Activated B cell treated with CpG ODN at 0.5 μM for 24 hours (primary cell): ENCODE measurements at places on chromosomes 6 and 20. TPM values are rescaled to one million over a fixed set of nuclear protein-coding genes. Genes with fewer than 3 reads are reported as not detected.

GRCh38 chr6:41576667-41577066 lies 30.5 kb downstream of the FOXP4 start:
- no peak for DNase-seq

GRCh38 chr6:118706702-118707101 lies 55.3 kb upstream of the CEP85L start:
- no peak for DNase-seq

DNA sequence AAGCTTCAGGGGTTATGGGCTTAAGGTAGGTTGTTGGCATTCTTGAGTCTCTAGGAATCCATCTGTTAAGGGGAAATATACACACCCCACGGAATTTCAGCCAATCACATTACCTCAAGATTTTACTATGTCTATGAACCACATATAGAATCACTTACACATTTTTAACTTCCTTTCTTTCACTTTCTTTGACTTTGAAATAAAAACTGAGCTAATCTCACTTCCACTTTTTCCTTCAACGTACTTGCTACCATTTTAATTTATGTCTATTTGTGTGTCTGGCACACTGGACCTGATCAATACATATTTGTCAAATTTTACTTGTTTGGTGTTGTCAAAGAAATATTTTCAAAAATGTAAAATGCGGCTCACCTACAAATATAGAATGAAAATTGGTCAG lies 545.4 kb upstream of the JAG1 start:
- DNase-seq, result no peak

DNA sequence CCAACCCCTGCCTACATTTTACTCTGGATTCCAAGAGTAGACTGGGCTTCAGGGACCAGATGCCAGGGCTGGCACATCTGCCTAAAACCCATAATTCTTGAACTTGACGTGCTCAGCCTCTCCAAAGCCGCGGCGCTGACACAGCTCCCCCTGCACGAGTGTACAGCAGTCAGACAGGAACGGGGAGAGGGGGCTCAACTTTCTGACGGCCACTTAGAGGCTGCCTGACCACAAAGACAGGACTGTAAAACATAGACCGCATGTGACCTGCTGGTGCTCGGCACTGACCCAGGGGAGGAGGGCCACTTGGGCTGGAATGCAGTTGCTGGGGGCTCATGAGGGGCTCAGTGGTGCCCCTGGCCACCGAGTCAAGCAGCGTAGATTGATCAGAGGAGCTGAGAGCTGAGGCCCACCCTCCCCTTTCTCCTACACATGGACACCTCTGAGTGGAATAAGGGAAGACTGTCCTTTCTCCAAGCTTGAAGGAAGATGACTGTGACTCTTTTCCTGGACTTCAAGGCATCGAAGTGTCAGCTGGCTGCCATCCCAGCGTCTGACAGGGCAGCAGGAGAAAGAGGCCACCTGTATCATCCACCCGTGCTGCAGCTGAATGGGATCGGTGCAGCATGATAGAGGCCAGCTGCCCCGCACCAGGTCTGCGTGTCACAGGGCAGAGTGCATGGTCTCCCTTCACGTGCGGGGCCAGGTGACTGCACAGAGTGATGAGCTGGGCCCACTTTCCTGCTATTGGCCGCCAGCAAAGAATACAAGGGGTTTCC lies 171.3 kb upstream of the AGPAT4 start:
- no peak for DNase-seq

GRCh38 chr6:38443352-38444144 lies 196.2 kb downstream of the BTBD9 start:
- no peak for DNase-seq

- no peak for DNase-seq
These were observed 1164.5 kb upstream of the CITED2 start for GRCh38 chr6:140538926-140539325.

- DNase-seq, result no peak
These were observed 103.2 kb upstream of the SUPT3H start for GRCh38 chr6:45480752-45481415.

GRCh38 chr6:37643851-37644672 lies 53.6 kb downstream of the MDGA1 start:
- DNase-seq, result no peak

- DNase-seq, result no peak
These were observed 53.6 kb downstream of the CDH26 start for GRCh38 chr20:60011512-60012507.

GRCh38 chr20:45629496-45630100 lies at the start of gene WFDC10A:
Gene WFDC10A (plus strand): TSS chr20:45629739. CDS start chr20:45629814, 75 bp downstream.
- no peak for DNase-seq

GRCh38 chr6:16473184-16473907 lies 235.0 kb downstream of the GMPR start:
- no peak for DNase-seq

DNA sequence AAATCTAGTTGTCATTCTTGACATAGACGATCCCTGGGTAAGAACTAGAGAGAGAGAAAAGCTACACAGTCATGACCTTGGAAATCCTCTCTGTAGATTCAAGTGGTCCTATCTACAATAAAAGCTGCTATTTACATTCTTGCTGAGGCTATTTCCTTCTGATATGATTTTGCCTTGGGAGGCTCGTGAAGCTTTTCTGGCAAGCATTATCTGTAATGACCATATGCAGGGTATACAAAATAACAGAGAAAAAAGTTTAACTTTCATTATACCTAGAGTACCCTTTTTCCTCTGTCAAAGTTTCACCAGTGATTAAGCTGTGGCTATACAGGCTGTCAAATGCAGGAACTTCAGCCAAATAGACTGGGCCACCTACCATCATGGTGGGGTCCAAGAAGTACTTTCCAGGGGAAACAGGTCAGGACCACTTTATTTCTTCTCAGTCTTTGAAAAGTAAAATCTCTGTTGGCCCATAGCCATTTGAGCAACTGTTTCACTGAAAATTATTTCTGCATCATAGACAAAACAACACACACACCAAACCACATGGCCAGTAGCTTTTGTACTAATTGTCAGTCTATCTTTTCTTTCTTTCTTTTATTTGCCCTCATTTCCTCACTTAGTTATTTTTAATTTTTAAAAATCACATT lies 677.0 kb upstream of the ID4 start:
- DNase-seq, result no peak

DNA sequence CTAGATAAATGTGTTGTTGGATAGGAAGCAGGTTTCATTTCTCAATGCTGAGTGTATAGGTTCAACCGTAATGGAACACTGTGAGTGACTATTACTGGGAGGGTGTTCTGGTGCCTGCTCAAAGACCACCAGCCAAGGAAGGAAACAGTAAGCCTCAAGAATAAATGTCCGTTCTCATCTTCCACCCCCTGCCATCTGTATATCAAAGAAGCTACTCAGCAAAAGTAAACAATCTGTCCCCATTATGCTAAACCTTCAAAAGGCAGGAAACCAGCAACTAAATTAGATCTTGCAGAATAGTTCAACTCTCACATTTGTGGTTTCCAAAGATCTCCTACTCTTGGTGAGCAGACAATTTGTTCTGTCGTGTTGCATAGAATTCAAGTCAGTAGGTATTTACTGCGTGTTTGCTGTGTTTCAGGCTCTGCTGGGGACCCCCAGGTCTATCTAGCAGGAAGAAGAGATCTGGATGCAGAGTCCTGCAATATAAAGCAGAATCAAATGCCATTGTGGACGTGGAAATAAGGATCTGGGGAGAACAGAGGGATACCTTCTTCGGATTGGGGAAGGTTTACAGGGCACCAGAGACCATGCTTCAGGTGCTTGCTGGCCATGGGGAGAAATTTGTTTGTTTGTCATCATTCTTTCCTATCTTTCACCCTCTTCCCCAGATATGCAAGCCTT lies 87.3 kb downstream of the SCML4 start:
- DNase-seq, result no peak

DNA sequence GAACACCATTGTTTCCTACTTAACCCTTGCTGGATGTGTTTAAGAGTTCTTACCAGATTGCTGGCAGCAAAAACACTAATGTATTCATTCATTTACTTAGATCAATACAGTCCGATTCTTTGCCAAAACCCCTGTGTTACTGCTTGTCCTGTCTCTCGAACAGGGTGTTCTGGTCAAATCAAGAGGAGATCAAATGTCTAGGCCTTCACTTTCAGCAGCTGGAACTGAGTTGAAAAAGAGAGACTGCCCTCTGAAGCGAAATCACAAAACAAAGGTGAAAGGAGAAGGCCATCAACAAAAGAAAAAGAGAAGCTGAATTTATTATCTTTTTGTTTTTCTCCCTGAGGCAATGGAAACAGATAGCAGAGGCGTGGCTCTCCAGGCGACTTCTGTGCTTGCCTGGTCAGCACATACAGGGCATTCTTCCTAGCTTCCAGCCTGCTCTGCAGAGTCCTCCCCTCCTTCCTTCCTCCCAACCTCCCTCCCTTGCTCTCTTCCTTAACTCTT lies 44.1 kb upstream of the GCM1 start:
- no peak for DNase-seq

DNA sequence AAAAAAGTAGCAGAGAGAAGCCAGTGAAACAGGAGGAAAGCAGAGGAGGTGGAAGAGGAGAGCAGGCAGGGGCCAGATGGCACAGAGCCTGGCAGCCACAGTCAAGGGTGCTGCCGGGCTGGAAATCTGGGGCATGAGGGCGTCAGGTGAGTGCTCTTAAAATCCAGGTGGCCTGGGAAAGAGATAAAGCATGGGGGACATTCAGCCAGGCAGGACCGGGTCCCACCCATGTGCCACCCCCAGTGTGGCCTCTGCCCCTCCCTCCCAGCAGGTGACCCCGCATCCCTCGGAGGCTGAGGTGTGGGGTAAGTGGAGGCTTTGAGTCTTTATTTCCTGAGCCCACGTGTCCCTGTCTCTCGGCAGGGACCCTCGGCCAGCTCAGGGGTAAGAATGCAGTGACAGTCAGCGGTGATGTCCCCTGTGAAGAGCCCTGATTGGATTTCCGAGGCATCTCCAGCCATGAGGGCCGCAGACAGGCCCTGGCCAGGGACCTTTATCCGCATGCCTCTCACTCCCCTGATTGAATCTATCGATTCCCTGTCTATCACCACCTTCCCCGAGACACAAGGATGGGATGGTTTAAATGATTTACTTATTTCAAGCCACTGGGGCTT lies 33.8 kb upstream of the SULF2 start:
- no peak for DNase-seq

DNA sequence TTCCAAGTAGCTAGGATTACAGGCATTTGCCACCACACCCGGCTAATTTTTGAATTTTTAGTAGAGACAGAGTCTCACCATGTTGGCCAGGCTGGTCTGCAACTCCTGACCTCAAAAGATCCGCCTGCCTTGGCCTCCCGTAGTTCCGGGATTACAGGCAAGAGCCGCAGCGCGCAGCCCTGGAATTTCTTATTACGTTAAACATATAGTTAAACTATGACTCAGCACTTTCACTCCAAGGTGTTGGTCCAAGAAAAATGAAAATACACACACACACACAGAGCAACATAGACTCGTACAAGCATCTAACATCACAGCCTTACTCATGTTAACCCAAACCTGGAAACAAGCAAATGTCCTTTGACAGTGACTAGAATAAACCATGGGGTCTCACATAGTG lies 663.9 kb downstream of the PRKN start:
- no peak for DNase-seq

DNA sequence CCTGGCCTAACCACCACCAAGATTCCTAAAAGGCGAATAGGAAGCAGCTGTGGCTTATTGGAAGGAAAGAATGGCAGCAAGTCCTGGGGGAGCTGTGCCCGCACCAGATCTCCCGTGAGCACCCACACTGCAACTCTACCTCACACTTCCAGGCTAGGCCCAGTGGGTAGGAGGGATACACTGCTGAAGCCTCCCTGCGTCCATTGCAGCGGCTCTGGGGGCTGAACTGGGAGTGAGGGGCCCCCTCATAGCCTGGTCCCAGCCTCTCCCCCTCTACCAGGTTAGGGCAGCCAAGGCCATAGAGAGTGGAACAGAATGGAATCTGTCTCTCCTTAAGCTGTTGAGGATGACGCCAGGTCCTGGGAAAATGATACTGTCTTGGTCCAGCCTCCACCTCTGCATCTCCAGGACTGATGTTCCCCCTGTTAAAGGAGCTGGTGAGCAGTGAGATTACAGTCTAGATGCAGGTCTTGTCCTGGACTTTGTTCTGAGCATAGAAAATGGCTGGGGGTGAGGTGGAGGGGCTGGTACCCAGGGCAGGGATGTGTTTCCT lies 11.3 kb downstream of the CNPY3 start:
- DNase-seq, result no peak

- DNase-seq, result no peak
These were observed 368.9 kb upstream of the JARID2 start for GRCh38 chr6:14876778-14877613.

DNA sequence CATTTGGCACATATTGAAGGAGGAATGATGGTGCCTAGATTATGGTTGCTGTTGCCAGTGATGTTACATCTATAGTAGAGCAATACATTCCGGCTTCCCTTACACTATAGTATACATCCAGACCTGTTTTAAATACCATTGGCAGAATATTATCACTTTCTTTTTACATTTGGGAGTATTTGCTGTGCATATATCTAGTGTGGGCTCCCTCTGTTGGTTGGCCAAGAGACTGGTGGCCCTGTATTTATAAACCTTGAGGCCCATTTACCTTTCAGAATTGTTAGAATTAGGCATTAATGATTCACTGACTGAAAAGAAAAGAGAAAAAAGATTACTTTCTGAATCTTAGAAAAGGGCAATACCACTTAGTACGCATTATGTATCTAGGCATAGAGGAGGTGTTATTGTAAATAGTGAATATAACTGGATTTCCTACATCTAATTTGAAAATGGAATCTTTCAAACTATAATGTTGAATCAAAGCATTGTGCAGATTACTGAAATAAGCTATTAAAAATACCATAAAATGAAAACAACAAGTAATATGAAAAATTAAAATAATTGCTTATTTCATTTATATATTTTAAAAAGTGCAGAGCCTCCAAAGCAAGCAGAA lies 628.8 kb upstream of the MAN1A1 start:
- no peak for DNase-seq

DNA sequence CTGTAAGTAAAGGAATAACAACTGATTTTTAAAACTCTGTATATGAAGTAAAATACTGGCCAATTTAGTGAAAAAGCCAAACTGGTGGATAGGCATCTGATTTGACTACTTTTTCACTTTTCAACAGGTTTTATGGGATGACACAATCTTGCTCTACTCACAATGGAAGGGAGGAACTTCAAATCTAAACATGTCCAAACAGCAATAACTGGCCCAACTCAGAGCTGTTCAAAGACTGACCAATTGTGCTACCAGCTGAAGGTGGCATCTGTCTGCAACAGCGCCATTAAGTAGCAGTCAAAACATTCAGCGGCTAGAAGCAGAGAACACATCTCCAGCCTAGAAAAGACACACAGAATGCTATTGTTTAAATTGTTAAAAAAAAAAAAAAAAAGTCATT lies 44.6 kb downstream of the SESN1 start:
- no peak for DNase-seq

- DNase-seq, result no peak
These were observed 317.3 kb downstream of the TAF4 start for GRCh38 chr20:61748376-61748775.

Gene KCNK16
- not detected in 2 replicates for total RNA-seq

Gene NPBWR2
- total RNA-seq, result not detected in 2 replicates

Gene HLA-DPB1
- 853 and 854 TPM in 2 replicates for total RNA-seq

Gene BMP6
- total RNA-seq, result 0.75 and 0.78 TPM in 2 replicates

Gene MCUR1
- 13.6 and 14.1 TPM in 2 replicates for total RNA-seq

Gene OOEP
- 0.22 TPM in 1 of 2 replicates, not detected in the other for total RNA-seq

Gene SLPI
- total RNA-seq, result not detected in 2 replicates
